ENCODE measurements at places on chromosomes 16 and 17.

GRCh38 chr17:74605361-74605760, 13.3 kb upstream of the CD300LD start:
- DNase-seq = peak; percentile 72

DNA sequence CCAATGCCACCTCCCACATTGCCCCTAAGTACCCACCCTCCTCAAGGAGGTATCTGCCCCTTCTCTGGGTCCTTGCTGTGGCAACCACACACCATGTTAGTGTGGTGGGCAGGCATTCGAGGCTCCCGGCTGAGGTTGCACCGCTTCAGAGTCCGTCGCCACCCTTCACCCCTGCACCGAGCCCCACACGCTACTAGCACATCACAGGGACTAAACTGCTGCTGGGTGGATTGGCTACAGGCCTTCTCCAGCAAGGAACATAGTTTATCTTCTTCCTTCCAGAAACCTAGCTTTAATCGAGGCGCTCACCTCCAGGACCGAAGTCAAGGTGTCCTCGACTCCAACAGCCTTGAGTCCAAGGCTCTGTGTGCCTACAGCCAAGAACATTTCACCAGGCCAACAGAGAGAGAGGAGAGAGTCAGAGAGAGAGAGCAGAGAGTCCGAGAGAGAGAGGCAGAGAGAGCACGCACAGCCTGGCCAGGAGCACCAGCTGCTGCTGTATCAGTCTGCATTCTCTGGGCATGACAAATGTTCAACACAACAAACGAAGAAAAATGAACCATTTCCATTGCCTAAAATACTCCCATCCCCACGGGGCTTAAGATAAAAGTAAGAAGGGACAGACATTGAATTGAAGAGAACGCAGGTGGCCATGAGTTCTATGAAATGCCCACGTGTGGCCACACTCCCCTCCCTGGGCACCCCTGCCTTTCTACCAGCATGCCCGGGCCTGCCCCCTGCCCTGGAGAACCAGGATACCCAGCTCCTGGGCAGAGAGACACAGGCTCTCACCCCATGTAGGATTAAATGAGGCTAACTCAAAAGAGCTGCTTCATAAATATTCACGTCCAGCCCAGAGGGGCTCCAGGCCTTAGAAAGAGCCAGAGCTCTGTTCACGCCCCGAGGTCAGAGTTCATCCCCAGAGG, 94.9 kb downstream of the RBFOX3 start:
- DNase-seq = no peak

GRCh38 chr16:2927010-2927646, 15.4 kb downstream of the FLYWCH1 start:
- peak; percentile 93 for DNase-seq

- DNase-seq = no peak
These were observed 230.1 kb downstream of the SLC39A11 start for GRCh38 chr17:72862276-72862999.

GRCh38 chr16:69100071-69100691, 5.3 kb upstream of the HAS3 start:
- DNase-seq = no peak

GRCh38 chr16:12876778-12877177, 24.6 kb upstream of the SHISA9 start:
- no peak for DNase-seq

- no peak for DNase-seq
These were observed 24.5 kb downstream of the CLUH start for GRCh38 chr17:2687074-2687418.

Measured in suppressor macrophage (primary cell).